ENCODE measurements at places on chromosomes 13 and 19. TPM values are rescaled to one million over a fixed set of nuclear protein-coding genes. Genes with fewer than 3 reads are reported as not detected.

DNA sequence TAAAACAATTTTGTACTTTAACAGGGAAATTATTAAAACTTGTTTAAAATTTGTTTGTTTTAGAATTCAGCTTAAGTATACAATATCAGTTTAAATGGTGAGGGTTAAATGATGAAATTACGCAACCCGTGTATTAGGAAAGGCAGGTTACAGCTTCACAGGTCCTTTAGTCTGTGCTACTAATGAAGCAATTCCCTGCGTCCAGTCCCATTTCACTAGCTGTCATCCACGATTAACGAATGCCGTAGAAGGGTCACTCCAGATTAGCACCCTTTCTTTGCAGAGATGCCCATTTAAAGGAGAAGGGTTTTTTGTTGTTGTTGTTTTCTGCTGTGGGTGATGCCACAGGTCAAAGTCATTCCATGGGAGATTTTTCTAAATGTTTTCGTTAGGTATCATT is 457.6 kb upstream of the SLC10A2 start:
- no peak for DNase-seq

GRCh38 chr19:3867971-3868769 is 668 bp downstream of the ZFR2 start:
- no peak for DNase-seq

DNA sequence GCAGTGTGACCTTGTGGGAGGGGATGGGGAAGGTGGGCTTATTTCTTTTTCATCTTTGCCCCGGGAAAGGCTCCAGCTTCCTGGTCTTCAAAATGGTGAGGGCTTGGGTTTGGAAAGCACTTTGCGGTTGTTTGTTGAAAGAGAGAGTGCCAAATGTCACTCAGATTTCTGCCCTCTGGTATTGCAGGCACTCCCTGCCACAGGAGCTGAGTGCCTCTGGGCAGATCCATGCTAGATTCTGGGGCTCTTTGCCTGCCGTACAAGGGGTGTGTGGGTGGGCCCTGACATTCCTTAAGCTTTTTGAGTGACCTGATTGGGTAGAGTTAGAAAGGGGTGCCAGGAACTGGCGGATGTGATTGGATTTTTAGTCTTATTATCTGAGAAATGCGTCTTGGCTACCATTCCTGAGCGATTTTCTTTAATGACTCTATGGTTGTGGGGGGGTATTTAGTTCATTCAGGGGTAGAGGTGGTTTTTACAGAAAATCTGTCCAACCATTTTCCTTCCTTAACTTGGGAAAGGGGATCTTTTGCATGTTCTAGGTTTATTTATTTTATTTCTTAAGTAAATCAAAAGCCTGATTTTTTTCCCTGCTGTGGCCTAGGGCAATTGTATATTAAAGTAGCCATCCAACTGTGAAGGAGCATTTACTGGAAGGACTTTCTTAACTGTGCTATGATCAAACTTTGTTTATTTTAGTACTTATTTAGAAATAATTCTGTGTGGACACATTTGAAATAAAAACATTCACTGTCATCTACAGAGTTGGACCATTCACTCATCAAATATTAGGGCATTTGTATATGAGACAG is 3.2 kb downstream of the ARHGAP35 start:
- DNase-seq, result no peak

- no peak for DNase-seq
Measured at GRCh38 chr13:99895444-99896368, 75.9 kb downstream of the ZIC5 start.

DNA sequence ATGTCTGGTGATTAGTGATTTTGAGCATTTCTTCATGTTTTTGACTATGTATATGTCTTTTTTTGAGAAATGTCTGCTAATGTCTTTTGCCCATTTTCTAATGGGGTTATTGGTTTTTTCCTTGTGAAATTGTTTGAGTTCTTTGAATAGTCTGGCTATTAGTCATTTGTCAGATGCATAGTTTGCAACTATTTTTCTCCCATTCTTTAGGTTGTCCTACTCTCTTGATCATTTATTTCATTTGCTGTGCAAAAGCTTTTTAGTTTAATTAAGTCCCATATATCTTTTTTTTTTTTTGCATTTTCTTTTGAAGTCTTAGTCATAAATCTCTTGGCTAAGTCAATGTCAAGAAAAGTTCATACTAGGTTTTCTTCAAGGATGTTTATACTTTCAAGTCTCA is 449.8 kb downstream of the DACH1 start:
- no peak for DNase-seq

- no peak for DNase-seq
Measured at GRCh38 chr13:96551546-96551945, 442.7 kb downstream of the OXGR1 start.

Gene PCDH9
- total RNA-seq, result 0.43 TPM

Gene CATSPERD
- total RNA-seq, result not detected
